ENCODE measurements at places on chromosomes 5 and 9.

- DNase-seq, result no peak
These were observed 38.7 kb downstream of the ROPN1L start for GRCh38 chr5:10480237-10480985.

GRCh38 chr5:175663186-175664184, 5.6 kb downstream of the HRH2 start:
- no peak for DNase-seq

- no peak for DNase-seq
These were observed 316.8 kb downstream of the ARHGEF28 start for GRCh38 chr5:73942783-73943182.

DNA sequence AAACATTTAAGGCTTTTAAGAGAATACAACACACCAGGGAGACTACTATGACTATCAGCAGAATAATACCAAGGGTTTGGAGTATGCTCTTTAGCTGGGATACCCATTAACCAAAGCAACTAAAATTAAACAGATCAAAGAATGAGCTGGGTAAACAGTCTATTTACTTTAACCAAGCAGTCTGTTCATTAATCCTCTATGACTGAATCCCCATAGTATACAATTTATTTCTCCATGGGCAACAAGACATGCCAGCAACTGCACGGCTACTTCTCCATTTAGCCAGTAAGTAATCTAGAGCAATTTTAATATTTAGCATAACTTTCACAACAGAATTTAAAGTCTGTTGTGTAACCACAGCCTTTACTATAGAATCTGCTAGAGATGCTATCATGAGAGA, 77.6 kb downstream of the CDO1 start:
- no peak for DNase-seq

DNA sequence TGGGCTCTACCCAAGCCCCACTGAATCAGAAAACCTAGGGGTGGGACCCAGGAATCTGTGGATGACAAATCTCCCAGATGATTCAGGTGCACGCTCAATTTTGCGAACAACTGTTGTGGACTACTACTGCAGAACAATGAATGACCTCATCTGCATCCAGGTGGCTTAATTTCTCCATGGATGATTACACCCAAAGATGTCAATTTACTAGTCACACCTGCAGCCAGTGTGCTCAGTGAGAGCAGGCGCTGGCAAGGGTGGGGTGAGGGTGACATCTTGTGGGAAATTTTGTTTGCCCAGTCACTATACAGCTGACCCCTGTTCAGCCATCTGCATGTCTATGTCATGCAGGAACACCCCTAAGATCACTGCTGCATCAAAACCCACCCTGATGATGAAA, 118.2 kb downstream of the ENTREP1 start:
- peak; percentile 62 for DNase-seq

- DNase-seq, result no peak
These were observed 481.3 kb downstream of the GADD45G start for GRCh38 chr9:90086101-90086511.

GRCh38 chr5:135878156-135878620, 17.5 kb downstream of the IL9 start:
- DNase-seq, result no peak

DNA sequence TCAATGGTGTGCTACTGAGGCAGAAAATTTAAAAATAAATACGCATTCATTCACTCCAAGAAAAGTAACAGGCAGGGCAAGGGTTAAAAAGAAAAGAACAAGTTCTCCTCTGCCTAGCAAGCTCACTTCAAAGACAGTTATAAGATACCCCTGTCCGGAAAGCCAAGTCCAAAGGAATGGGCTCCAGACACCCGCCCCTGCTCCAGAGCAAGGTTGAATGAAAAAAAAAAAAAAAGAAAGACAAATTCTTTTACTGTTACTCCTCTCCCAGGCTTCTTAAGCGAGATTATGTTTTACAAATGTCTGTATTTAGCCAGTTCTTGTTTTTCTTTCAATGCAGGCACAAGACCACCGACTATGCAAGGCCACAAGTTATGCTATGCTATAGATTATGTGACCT, 9.1 kb upstream of the ANXA2R start:
- DNase-seq, result no peak

DNA sequence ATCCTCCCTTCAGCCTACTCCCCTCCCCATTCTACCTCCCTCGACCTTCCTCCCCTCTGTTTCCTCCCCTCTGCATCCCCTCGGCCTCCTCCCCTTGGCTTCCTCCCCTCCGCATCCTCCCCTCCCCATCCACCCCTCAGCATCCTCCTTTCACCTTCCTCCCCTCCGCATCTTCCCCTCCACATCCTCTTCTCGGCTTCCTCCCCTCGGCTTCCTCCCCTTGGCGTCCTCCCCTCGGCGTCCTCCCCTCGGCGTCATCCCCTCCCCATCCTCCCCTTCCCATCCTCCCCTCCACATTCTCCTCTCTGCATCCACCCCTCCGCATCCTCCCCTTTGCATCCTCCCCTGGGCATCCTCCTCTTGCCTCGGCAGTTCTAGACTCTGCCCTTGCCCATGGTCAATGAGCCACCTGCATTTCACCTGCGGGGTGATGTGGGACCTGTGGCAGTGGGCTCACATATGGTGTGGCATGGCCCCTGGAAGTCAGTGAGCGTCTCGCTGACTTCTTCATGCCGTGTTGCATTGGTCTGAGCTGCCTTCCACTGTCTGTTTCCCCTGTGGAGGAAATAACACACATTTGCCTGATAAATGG, 113.0 kb downstream of the WNK2 start:
- no peak for DNase-seq

GRCh38 chr5:179233909-179234562, 111.2 kb downstream of the ADAMTS2 start:
- no peak for DNase-seq

- no peak for DNase-seq
These were observed 306.3 kb downstream of the FER start for GRCh38 chr5:109053995-109054417.

GRCh38 chr9:79224672-79225433, 346.9 kb upstream of the TLE4 start:
- DNase-seq, result no peak

- DNase-seq, result no peak
These were observed 85.0 kb downstream of the LURAP1L start for GRCh38 chr9:12859704-12860251.

GRCh38 chr5:93850311-93850710, 108.9 kb upstream of the POU5F2 start:
- DNase-seq, result no peak

GRCh38 chr5:163458778-163459385, 1.0 kb downstream of the NUDCD2 start:
- no peak for DNase-seq

DNA sequence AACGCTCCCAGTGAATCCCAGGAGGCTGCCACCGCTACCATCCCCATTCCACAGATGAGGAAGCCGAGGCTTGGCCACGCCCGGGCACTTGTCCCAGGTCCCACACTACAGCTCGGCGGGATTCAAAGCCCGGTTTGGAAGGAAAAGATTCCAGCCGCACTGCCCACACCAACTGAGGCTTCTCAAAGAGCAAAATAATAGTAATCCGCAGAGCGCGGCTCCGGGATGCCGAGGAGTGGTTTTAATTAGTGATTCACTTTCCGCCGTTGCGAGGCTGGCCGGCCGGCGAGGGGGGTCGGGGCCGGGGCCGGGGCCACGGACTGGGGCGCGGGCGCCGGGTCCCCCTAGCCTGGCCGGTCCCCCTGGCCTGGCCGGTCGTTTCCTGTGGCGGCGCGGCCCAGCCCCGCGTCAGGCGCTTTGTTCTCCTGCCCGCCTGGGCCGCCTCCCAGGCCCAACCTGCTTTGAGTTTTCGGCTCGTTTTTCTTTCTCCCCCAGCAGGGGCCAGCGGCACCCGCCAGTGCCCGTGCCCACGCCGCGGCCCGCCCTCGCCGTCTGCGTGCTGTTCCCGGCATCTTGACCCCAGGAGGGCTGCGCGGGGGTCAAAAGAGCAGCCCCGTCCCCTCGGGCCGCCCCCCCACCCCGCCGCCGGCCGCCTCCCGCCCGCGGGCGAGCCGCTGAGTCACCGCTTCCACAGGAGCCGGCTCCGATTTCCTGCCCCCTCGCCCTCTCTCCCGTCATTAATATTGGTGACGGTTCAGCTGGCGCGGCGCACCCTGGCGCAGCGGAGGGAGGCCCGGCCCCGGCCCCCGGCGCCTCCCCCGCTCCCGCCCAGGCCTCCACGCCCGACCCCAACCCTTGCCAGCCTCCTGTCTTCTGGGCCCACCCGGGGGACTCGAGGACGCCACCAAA, 31.2 kb downstream of the FGF18 start:
- DNase-seq, result peak; percentile 24

- DNase-seq, result no peak
These were observed 186.3 kb downstream of the MARCHF11 start for GRCh38 chr5:15993334-15993733.

DNA sequence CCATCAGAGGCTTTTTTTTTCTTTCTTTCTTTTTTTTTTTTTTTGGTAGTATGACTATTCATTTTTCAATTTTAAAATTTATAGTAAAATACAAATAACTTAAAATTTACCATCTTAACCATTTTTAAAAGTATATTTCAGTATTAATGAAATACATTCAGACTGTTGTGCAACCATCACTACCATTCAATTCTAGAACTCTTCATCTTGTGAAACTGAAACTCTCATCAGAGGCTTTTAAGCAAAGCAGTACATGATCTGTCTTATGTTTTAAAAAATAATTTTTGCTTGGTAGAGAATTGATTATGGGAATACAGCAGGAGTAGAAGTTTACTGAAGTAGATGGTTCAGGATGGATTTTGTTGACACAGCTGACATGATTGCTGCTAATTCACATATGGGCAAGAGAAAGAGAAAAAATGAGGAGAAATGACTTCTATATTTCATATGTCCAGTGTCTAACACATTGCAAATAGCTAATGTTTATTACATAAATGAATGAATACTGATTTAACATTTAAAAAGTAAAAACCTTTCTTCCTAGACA, 13.4 kb downstream of the ELOVL7 start:
- DNase-seq, result no peak

- no peak for DNase-seq
These were observed 15.0 kb downstream of the FER start for GRCh38 chr5:108762660-108763059.

DNA sequence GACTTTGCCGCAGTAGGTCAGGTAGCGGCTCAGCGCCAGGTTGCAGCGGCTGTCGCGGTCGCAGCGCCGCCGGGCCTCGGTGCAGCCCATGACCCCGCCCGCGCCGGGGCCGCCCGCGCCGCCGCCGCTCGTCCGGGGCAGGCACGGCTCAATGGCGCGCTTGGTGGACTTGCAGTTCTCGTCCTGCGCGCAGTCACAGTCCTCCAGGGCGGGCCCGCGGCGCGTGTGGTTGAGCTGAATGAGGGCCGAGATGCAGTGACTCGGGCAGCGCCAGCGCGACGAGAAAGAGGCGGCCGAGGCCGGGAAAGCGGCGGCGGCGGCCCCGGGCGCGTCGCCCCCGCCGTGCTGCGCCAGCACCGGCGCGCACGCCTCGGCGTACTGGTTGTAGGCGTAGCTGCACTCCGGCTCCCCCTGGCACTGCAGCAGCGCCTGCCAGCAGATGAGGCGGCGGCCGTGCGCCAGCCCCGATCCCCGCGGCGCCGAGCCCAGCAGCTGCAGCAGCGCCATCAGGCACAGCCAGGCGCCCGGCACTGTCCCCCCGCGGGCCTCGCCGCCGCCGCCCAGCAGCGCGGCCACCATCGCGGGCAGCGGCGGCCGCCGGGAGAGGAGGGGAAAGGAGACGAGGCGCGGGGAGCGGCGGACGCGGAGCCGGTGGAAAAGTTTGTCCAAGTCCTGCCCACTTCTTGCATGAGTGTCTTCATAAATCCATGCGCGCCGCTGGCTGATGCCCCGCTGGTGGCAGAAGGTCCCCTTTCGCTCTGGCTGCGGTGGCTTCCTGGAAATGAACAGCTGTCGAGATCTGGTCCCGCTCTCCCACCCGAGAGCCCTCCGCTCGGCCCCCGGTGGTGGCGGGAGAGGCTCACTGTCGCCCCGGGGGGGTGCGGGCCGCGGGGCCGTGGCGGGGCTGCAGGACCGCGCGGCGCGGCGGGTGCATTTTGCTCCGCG, 833 bp downstream of the GAS1 start:
- peak; percentile 36 for DNase-seq
